ENCODE measurements at places on chromosomes 12 and 14.

- no peak for DNase-seq
These were observed 3.3 kb upstream of the ATG101 start for GRCh38 chr12:52066346-52067080.

- DNase-seq = no peak
These were observed 219.5 kb downstream of the KIF26A start for GRCh38 chr14:104357689-104358527.

DNA sequence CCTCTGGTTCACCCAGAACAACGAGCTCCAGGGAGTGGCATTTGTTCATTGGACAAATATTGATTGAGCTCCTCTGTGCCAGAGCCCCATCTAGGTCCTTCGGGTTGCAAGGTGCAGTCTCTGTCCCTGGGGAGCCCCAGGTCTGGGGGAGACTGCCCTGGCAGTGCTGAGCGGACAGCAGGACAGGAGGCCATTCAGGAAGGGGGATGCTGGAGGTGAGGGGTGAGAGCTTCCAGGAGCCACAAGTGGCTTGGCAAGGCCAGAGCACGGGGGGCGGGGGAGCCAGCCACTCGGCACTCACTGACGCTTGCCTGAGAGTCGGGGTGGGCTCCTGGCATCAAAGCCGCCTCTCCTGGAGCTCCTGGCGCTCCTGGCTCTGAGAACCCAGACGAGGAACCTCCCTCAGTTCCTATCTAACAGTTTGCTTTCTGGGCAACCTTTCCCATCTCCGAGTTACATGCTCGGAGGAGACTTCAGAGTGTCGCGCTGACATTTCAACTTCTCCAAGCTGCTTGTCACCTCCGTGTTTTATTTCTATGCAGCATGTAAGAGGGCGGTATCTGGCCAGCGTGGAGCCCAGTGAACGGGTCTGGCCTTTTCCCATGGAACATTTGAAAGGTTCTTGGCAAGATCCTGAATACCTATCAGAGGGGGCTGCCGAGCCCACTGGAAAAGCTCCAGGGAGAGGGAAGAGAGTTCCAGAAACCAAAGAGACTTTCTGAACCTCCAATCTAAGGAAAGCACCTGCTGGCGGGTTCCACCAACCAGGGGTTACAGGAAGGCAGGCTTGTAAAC lies 62.0 kb upstream of the BCL11B start:
- DNase-seq = no peak

GRCh38 chr12:13390381-13390861 lies 193.9 kb downstream of the EMP1 start:
- DNase-seq = peak; percentile 85

GRCh38 chr12:34219046-34219770 lies 196.9 kb downstream of the ALG10 start:
- no peak for DNase-seq

DNA sequence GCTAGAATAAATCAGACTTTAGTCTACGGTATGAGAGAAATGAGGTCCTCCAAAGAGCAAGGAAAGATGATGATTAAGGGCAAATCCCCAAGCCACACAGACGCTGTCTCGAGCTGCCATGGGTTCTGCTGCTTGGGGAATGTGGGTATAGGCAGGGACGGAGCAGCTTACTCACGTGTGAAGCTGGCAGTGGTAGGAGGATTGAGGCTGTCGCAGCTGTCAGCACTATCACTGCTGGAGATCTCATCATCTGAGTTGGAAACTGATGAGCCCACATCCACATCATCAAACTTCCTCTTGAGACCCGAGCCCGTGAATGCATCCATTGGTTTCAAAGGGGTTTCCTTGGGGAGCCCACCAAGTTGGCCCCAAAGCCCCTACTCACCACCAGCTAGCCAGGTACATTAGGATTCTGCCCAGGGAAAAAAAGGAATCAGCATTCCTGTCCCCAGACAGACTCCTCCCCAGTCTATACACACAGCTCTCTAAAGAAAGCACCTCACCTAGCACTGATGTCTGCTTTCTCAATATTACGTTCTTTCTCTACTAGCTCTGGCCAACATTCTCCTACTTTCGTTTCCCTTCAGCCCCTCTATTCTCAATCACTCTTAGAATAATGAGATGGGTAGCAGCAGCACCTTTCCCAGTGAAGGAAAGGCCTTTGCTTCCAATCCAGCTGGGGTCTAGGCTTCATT lies 7.0 kb downstream of the CSRNP2 start:
- DNase-seq = no peak

GRCh38 chr12:47473091-47473490 lies 232.7 kb downstream of the RPAP3 start:
- no peak for DNase-seq

DNA sequence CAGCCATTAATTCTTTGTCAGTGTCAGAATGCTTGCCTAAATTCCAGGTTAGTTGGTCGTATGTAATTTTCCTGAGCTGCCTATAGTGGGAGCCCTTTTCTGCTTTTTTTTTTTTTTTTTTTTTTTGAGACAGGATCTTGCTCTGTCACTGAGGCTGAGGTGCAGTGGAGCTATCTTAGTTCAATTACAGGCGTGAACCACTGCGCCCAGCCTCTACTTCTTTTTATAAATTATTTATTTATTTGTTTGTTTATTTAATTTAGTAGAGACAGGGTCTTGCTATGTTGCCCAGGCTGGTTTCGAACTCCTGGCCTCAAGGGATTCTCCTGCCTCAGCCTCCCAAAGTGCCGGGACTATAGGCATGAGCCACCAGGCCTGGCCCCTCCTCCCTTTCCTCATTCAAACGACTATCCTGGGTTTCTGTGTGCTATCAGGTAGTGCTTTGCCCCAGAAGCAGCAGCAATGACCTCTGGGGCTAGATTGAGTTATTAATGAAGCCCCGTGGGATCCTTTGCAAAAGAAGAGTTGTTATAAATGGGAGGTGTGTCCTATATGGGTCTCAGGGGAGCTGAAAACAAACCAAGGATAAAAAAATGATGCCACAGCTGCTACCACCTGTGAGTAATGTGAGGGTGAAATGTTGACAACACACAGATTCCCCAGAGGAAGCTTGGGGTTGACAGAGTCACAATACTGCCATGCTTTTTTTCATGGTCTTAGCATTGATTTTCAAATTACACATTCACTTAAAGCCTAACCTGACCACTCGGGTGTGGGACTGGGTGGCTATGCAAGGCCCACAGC lies 34.6 kb upstream of the NFKBIA start:
- DNase-seq = no peak

DNA sequence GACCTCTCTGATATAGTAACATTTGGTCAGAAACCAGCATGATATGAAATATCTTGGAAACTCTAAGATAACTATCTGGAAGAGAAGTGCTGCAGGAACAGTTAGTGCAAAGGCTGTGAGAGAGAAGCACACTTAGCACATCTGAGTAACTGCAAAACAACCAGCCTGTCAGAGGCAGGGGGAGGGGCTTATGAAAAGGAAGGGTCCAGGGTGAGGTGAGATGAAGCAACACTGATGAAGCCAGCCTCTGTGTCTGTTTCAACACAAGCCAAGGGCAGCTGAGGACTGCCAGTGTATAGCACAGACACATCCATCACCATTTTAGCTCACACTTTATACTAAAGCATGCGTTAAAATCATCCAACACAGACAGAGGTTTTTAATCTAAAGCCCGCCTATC lies 37.4 kb upstream of the OVCH1 start:
- no peak for DNase-seq

GRCh38 chr12:15721316-15722115 lies 67.7 kb downstream of the EPS8 start:
- no peak for DNase-seq

- no peak for DNase-seq
These were observed 31.3 kb downstream of the SERPINA11 start for GRCh38 chr14:94421316-94421715.

GRCh38 chr14:104968541-104969401 lies 9.4 kb downstream of the AHNAK2 start:
- no peak for DNase-seq

DNA sequence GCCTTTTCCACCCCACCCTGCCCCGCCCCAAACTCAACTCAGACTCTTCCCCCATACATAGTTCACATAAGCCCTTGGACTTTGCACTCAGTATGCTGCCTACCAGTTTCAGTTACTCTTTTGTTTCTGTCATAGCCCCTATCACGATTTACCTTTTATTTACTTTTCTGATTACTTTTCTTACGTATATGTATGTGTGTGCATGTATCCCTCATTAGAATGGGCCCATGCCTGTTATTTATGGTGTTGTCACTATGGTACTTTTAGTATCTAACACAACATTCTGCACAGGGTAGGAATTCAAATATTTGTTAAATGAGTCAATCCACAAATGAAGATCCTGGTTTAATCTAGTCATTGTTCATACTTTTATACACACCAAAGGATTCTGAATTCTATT lies 16.5 kb upstream of the LUM start:
- no peak for DNase-seq

- DNase-seq = no peak
These were observed 5.2 kb upstream of the FOS start for GRCh38 chr14:75273272-75274049.

GRCh38 chr14:89641495-89642175 lies 224.6 kb upstream of the FOXN3 start:
- DNase-seq = no peak

DNA sequence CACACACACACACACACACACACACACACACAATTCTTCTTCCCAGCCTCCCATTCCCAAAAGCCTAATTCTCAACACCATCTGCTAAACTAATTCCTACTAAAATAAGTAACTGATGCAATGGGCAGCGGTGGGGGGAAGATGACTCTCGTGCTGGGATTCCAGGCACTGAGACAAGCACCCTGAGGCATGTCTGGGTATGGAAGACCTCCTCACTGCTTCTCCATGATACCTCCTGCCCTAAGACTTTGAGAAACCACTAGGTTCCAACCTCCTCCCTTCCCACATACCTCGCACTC lies 789 bp upstream of the VWF start:
- DNase-seq = no peak

GRCh38 chr12:132181570-132182200 lies 37.4 kb downstream of the NOC4L start:
- no peak for DNase-seq

- DNase-seq = no peak
These were observed 1558.5 kb upstream of the TMEM132C start for GRCh38 chr12:126708492-126708896.

- DNase-seq = no peak
These were observed 37.7 kb upstream of the MYBPC1 start for GRCh38 chr12:101557094-101557493.

- peak; percentile 51 for DNase-seq
These were observed 196.6 kb downstream of the PCNX1 start for GRCh38 chr14:71103662-71104484.

- no peak for DNase-seq
These were observed 1.8 kb downstream of the SH2B3 start for GRCh38 chr12:111407377-111408115.

DNA sequence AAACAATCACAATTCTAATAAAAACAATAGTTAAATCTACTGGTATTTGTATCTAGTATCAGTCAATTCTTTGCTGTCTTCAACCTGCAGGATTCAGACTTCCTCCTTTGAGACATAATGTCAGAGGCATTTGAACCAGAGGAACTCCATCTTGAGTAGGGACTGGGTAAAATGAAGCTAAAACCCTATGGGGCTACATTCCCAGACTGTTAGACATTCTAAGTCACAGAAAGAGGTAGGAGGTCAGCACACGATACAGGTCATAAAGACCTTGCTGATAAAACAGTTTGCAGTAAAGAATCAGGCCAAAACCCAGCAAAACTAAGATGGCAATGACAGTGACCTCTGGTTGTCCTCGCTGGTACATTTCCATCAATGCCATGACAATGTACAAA lies 48.2 kb upstream of the MAP3K9 start:
- DNase-seq = no peak

GRCh38 chr12:68482660-68483059 lies 128.0 kb upstream of the RAP1B start:
- no peak for DNase-seq

DNA sequence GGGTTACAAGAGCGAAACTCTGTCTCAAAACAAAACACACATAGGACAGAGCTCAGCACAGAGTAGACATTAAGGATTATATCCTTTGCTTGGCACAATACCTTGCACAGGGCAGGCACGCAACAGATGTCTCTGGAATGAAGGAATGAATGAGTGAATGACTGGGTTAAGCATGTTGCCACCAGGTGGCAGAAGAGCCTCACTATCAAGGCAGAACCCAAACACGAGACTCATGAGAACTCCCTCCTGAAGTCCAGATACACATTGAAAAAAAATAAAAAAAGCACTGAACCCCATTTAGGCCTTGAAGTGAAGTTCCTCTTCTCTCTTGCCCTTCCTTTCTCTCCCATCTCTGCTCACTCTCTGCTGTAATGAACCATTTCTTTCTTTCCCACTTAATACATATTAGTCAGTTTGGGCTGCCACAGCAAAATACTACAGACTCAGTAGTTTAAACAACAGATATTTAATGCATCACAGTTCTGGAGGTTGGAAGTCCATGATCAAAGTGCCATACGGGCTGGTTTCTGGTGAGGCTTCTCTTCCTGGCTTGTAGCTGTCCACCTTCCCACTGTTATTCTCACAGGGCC lies 26.6 kb upstream of the LTA4H start:
- DNase-seq = peak; percentile 40
